ENCODE measurements at places on chromosomes 2 and 18. TPM values are rescaled to one million over a fixed set of nuclear protein-coding genes. Genes with fewer than 3 reads are reported as not detected.

Gene KCNJ3
- not detected for total RNA-seq

Gene UGT1A8
- not detected for total RNA-seq

Gene CFAP65
- total RNA-seq = not detected

Gene KIF1A
- under 0.01 TPM for total RNA-seq

All from dermis lymphatic vessel endothelial cell (primary cell).